Testis (tissue), 5 donors: ENCODE measurements at places on chromosomes 4 and X. TPM values are rescaled to one million over a fixed set of nuclear protein-coding genes. Genes with fewer than 3 reads are reported as not detected.

IL1RAPL1 gene
- 0.13 TPM for polyA plus RNA-seq

- peak; percentile 87 for DNase-seq
These were observed 36.6 kb downstream of the CCNG2 start for GRCh38 chr4:77193511-77194102.

DNA sequence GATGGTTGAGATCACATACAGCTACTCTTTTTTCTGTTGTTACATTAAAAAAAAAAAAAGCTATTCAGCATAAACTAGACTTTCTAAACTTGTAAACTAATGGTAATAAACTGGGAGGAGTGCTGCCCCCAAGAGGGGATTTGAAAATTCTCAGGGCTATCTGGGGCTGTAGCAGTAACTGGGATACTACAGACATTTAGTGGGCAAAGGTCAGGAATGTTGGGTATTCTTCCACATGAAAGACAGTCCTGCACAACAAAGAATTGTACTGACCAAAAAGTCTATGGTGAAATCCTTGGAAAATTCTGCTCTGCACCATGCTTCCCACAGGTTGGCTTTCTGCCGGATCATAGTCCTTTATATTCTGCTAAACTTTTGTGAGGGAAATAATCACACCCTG is 232.6 kb upstream of the BOD1L1 start:
- peak; percentile 27 for DNase-seq

DNA sequence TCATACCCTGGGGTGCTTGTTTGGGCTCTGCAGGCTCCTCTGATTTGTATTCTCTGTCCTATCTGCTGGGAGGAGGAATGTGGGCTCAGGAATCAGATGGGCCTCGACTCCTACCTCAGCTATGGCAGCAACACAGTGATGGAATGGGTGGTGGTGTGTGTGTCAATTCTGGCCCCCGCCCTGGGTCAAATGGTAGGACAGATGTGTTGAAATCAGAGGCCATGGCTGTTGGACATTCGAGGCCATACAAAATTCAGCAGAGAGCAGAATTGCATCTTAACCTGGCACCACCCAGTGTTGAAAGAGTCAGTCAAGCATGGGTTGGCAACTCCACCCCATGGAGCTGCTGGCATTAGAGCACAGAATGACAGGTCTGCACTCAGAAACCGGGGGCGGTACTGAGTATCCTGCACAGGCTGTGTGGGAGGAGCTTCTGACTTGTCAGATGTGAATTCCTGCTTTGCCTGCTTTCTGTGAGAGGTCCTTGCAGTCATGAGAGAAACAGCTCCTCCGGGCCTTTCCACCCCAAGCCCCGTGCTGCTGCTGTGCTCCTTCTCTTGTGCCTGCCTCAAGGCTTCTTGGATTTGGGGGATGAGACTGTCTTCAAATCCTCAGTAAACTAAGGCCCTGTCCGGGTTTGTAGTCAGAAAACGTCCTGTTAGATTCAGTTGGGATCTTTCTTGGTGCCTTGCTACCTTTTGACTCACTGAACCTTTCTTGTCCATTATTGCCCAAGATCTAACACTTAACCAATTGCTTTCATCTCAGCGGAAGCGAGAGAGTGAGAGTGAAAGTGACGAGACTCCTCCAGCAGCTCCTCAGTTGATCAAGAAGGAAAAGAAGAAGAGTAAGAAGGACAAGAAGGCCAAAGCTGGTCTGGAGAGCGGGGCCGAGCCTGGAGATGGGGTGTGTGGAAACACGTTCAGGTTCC is 13.0 kb downstream of the DKC1 start:
- DNase-seq, result peak; percentile 36

DNA sequence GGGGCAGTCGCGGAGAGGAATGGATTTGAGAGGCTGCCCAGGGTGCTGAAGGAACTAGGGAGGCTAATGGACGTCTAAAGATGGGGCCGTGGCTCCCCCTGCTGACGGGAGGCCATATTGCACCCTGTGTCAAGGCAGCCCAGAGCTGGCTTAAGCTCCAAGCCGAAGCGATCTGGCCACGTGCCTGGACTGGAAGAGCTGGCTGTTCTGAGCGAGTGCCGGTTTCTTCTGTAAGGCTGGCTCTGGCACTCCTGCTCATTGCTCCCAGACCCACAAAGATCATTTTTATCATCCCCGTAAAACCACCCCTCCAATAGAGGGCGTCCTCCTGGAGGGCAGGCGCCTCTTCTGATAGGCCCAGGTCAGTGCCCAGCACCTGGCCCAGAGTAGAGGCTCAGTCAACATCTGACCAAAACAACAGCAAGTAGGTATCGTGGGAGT is 5.6 kb downstream of the PNCK start:
- DNase-seq, result peak; percentile 94

RNF128 gene
- polyA plus RNA-seq, result 1.5 TPM

NEXMIF gene
- 0.47 TPM for polyA plus RNA-seq

CLDN2 gene
- 6.5 TPM for polyA plus RNA-seq

MAGEB10 gene
- 5.7 TPM for polyA plus RNA-seq

DNA sequence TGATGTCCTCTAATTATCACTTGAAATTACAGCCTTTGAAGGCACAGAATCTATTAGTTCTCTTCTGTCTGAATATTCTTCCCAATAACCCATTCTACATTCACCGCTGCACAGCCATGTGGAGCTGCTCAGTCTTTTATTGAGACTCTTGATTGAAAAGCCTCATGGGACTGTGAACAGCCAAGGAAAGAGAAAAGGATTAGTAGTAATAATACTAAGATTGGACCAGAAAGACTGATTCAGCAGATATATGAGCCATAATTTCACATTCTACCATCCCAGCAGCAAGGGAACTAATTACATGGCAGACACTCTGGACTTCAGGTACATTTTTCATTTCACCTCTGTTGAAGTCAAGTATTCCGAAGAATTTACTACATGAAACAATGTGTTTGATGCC is 2471.7 kb downstream of the ARAP2 start:
- DNase-seq, result no peak

SAP30 gene
- polyA plus RNA-seq, result 45.8 TPM

GRCh38 chrX:24204958-24205357 is 55.4 kb downstream of the ZFX start:
- no peak for DNase-seq

- no peak for DNase-seq
These were observed 394.0 kb downstream of the DTHD1 start for GRCh38 chr4:36675436-36675835.

- DNase-seq, result no peak
These were observed 30.1 kb downstream of the SYTL5 start for GRCh38 chrX:38036466-38036865.

DNA sequence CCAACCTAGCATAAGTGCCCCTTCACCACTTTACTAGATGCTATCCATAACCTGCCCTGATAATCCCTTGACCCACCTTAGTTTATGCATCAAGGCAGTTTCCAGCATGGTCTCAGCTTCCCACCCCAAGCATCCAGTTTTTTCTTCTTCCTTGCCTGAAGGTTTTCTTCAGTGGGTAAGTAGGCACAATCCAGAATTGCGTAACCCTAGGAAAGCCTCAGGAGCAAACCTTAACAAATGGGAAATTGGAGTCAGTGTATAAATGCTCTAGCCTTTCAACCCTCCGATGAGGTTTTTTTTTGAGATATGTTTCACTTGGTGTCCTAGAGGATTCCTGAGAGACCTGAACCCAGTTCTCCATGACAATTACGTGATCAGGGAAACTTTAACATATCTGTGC is 614.0 kb upstream of the BOD1L1 start:
- no peak for DNase-seq

- peak; percentile 80 for DNase-seq
These were observed 44.2 kb downstream of the TBC1D14 start for GRCh38 chr4:6953751-6954380.

TRIM75 gene
- polyA plus RNA-seq, result 0.28 TPM

DNA sequence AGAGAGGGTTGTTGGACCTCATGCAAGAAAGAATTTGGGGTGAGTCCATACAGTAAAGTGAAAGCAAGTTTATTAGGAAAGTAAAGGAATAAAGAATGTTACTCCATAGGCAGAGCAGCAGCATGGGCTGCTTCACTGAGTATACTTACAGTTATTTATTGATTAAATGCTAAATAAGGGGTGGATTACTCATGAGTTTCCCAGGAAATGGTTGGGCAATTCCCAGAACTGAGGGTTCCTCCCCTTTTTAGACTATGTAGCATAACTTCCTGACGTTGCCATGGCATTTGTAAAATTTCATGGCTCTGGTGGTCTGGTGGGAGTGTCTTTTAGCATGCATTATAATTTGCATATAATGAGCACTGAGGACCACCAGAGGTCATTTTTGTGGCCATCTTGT is 16.7 kb downstream of the PPP4R3C start:
- no peak for DNase-seq

DNA sequence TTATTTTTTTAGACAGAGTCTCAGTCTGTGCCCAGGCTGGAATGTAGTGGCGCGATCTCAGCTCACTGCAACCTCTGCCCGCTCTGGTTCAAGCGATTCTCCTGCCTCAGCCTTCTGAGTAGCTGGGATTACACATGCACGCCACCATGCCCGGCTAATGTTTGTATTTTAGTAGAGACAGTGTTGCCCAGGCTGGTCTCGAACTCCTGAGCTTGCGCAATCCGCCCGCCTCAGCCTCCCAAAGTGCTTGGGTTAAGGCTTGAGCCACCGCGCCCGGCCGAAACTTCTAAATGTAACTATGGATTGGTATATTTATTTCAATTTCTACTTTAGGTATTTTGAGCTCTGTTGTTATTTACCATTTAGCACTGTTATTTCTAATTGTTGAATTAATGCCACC is 79.4 kb downstream of the FAM193A start:
- no peak for DNase-seq

BEX2 gene
- polyA plus RNA-seq, result 82.7 TPM

- no peak for DNase-seq
These were observed 240.9 kb downstream of the PALLD start for GRCh38 chr4:168737806-168738172.

PHKA2 gene
- 42.4 TPM for polyA plus RNA-seq

DNA sequence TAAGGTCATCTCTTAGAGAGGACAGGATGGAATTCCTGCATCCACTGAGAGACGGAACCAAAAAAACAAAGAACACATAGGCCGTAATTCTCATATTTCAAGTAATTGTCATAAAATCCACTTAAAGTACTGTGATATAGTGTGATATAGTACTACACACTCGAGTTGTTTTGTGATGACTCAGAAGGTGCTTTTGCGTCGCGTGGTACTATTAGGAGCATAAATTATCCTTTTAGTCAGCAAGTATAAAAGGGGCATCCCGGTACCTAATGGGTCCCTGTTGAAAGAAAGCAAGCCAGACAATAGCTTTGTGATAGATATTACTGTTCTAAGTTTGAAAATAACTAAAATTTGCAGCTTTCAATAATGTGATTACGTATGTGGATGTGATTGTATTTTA is 55.3 kb downstream of the GPR143 start:
- DNase-seq, result no peak

DNA sequence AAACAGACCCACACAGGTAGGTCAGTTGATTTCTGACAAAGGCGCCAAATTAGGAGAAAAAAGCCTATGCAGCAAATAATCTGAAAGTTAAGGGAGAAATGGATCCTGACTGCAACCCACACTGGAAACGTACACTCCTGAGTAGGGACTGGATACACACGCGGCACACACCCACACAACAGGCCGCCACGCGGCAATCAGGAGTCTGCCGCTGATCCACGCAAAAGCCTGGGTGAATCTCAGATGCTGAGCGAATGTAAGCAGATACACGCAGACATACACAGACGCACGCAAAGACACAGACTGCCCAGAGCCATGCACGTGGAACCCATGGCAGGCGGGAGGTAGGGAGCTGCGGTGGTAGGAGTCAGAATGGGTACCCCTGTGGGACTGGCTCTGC is 21.7 kb downstream of the LRPAP1 start:
- DNase-seq, result no peak

GAGE13 gene
- 15.5 TPM for polyA plus RNA-seq

DNA sequence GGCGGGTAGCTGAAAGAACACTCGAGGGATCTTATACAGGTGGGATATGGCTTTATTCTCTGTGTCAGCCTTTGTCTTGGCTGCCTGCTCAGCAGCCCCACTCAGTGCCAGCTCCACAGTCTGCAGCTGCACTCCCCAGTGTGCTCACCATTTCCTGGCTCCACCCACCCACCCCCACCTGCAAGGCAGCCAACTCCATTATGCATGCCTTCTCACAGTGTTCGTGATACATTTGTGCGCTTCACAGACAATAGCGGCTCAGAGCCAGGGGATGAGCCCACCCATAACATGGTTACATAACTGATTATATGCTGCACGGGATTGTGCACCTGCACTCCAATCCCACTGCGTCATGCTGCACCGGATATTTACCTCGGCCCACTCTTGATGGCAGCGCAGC is 8.8 kb upstream of the TMEM128 start:
- DNase-seq, result no peak

ADH1B gene
- polyA plus RNA-seq, result 24.6 TPM

HPGDS gene
- 1.7 TPM for polyA plus RNA-seq
